ENCODE measurements at places on chromosomes 4 and X.
A peak's percentile ranks its signal among the peaks of the same experiment; 100 is the strongest.

GRCh38 chr4:66034262-66034661 lies 364.0 kb upstream of the EPHA5 start:
- no peak for DNase-seq

- no peak for DNase-seq
These were observed 25.1 kb downstream of the OCRL start for GRCh38 chrX:129565046-129565650.

- no peak for DNase-seq
These were observed 38.7 kb upstream of the MXD4 start for GRCh38 chr4:2300431-2301224.

- peak; percentile 60 for DNase-seq
These were observed 770 bp downstream of the SMAD1 start for GRCh38 chr4:145482209-145483037.

Data from stimulated activated CD4-positive, alpha-beta T cell treated with anti-CD3 and anti-CD28 coated beads, TNF-alpha, amount 100 ng/mL, for 48 hours (primary cell).